ENCODE measurements at places on chromosomes 2 and 18.

DNA sequence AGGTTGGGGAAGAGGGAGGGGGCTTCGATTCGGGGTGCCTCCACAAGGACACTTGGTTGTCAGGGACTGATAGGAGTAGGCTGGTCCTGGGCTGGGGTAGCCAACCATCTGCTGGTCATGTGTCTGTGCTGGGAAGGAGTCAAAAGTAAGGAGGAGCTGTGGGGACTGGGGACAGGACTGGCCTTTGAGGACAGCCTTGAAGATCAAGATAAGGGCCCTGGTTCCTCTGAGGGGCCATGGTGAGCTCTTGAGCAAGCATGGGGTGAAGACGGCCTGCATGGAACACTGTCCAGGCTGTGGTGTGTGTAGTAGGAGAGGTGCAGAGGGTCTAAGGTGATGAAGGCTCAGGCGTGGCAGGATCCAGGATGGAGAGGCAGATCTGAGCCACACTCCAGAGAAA lies 1.7 kb downstream of the CYP27A1 start:
- no peak for DNase-seq

- DNase-seq, result no peak
Measured at GRCh38 chr2:86048888-86049287, 56.8 kb downstream of the POLR1A start.

GRCh38 chr2:71801969-71802368 lies 345.7 kb downstream of the CYP26B1 start:
- DNase-seq, result peak; percentile 61

GRCh38 chr2:177147093-177147694 lies 65.4 kb upstream of the HNRNPA3 start:
- peak; percentile 60 for DNase-seq

- no peak for DNase-seq
Measured at GRCh38 chr2:147630585-147630984, 214.2 kb upstream of the ACVR2A start.

- DNase-seq, result no peak
Measured at GRCh38 chr2:218296847-218297246, 4.5 kb upstream of the TMBIM1 start.
